ENCODE measurements at places on chromosomes 11 and 22.

- DNase-seq, result no peak
Measured at GRCh38 chr22:41974691-41975290, 5.5 kb downstream of the SEPTIN3 start.

DNA sequence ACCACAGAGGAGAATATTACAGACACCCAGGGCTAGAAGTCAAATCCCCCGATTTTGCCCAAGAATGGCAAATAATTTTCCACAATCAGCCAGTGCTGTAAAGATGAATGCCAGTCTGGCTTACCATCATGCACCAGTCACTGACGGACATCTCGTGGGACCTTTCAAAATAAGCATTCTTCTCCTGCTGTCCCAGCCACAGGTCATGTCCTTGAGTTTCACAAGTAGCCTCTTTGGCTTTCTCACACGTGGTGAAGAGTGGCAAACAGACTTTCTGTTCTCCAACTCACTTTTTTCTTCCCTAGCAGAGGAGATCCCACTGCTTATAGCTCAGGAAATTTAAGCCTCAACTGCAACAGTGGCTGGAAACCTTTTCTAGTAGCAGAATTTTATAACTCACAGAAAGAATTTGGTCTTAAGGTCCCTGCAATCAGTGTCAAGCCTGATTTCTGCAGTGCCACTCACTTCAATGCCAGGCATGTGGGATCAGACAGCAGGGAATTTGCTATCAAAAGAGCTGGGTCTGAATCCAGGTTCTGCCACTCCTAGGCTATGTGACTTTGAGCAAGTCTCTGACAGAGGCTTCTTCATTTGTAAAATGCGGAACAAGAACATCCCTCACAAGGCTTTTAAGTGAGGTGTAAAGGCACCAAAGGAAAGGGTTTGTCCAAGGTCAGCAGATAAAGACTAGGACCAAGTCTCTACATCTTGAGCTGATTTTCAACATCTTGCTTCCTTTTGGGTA lies 3.6 kb downstream of the PIK3IP1 start:
- no peak for DNase-seq

DNA sequence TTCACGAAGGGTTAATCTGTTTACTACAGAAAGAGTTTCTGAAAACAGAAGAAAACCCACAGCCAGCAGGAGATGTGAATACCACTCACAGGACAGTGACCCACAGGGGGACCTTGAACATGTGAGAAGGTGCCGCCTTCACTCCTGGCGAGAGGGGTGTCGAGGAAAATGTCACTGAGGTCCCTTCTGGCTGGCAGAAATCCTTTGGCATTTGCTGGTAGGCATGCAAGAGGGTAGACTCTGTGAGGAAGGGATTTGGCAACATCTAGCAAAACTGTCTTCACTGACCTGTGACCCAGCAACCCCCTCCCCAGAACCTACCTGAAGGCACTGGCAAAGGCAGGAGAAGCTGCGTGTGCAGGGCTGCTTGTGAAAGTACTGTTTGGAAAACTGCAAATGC lies 8.6 kb downstream of the KCNQ1 start:
- DNase-seq, result no peak

- no peak for DNase-seq
Measured at GRCh38 chr11:62466444-62466843, 47.6 kb downstream of the SCGB1A1 start.

GRCh38 chr11:17721242-17721999 lies 2.0 kb downstream of the MYOD1 start:
- peak; percentile 39 for DNase-seq

DNA sequence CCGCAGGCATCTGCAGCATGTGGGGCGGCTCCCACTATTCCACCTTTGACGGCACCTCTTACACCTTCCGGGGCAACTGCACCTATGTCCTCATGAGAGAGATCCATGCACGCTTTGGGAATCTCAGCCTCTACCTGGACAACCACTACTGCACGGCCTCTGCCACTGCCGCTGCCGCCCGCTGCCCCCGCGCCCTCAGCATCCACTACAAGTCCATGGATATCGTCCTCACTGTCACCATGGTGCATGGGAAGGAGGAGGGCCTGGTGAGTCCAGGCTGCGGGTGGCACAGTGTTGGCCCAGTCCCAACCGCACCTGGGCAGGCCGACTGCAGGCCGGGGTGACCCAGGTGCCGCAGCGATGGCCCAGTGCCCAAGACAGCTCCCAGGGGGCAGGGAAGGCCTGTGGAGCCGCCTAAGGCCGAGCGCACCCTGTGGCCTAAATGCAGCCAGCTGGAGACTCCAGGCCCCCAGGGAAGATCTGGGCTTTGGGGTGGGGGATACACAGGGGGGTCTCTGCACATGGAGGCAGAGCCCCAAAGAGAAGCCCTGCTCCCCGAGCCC lies 31.3 kb downstream of the MUC5B start:
- no peak for DNase-seq

DNA sequence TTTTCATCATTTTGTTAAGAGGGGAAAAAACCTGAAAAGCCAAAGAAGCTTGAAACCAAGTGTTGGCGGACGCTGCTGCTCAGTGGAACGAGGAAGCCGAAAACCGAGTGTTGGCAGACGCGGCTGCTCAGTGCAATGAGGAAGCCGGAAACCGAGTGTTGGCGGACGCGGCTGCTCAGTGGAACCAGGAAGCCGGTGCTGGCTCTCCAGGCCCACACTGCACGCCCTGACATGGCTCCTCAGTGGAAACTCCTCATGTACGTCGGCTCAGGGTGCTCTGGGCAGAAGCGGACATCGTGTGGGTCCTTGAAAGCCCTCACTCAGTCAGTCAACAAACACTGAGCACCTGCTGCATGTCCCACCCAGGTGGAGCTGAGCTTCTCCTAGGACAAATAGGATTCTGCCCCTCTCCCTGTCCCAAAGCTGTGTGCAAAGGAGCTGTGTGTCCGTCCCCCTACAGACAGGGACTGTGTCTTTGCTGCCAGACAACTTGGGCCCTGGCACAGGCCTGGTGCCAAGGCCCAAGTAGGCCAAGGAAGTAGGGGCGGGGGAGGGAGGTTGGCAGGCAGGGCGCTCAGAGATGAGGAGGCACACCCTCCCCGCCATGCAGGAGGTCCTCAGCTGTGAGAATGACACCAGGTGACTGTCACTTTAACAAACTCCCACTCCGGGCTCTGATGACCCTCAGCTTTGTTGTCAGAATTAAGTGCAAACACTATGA lies 37.3 kb downstream of the PHF21B start:
- no peak for DNase-seq

- no peak for DNase-seq
Measured at GRCh38 chr11:116793772-116794097, 2.1 kb upstream of the APOA5 start.

DNA sequence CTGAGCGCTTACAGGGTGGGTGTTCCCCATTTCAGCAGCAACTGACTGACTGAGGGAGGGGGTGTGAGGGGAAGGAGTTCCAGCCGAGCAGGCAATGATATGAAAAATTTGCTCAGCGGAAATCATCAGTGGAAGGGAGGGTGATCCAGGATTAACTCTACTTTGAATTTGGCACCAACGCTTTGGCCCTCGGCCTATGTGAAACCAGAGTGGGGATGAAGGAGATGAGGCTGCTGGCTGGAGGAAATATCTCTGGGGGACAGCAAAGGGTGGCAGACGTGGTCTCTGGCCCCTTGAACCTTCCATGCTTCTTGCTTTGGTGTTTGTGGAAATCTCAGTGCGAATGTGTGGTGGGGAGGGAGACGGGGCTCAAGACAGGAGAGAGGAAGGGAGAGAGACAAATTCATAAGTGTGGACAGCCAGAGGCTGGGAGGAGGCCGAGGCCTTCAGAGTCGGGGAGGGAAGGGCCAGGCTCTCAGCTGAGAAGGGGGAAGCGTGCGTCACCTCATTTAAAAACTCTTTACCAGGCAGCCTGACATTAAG lies 83.6 kb downstream of the FDX1 start:
- no peak for DNase-seq

- no peak for DNase-seq
Measured at GRCh38 chr11:65298131-65298535, 16.5 kb upstream of the CDC42EP2 start.

DNA sequence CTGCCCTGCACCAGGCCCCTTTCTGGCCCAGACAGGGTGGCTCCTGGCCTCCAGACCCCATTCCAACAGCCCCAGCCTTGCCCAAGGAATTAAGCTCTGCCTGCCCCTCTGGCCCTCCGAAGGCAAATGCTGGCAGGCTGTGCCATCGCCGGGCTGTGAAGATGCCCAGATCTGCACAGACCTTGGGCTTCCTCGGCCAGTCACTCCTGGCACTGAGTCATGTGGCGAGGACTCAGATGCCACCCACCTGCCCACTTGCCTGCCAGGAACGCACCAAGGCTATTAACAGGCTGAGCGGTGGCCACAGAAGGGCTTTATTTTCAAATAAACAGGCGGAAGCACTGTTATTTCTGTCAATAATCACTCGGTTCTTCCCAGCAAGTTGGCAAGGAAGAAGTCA lies 50.3 kb upstream of the TTLL12 start:
- no peak for DNase-seq

- no peak for DNase-seq
Measured at GRCh38 chr11:16225623-16226022, 130.7 kb downstream of the SOX6 start.

DNA sequence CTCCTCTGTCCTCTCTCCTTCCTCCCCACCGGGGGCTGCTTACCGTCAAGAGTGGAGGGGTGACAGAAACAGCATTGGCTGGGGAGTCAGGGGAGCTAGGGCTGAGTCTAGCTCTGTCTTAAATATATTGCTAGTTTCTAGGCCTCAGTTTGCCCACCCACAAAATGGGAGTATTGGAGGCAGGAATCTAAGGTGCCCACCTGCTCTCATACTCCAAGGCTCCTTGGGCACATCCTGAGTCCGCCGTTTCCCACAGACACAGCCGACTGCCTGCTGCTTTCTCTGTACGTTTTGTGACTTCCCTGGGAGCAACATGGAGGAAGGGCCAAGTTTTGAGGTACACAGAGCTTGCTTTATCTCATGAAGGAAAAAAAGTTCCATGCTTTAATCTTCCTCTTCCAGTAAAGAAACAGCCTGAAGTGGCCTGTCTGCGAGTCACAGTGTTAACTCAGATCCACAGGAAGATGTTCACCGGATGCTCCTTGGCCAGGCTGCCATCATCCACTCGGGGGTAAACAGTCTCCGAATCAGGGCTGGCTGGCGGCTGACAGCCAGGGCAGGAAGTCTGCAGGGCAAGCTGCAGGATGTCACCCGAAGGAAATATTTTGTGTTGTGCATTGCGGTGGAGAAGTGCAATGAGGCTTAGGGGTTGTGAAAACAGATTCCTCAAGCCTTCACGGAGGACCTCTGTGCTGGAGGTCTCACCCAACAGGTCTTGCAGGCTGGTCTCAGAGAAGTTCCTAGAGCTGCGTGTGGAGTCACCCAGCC lies 11.0 kb upstream of the CERK start:
- no peak for DNase-seq

GRCh38 chr11:100930185-100930778 lies 199.3 kb downstream of the PGR start:
- peak; percentile 43 for DNase-seq

DNA sequence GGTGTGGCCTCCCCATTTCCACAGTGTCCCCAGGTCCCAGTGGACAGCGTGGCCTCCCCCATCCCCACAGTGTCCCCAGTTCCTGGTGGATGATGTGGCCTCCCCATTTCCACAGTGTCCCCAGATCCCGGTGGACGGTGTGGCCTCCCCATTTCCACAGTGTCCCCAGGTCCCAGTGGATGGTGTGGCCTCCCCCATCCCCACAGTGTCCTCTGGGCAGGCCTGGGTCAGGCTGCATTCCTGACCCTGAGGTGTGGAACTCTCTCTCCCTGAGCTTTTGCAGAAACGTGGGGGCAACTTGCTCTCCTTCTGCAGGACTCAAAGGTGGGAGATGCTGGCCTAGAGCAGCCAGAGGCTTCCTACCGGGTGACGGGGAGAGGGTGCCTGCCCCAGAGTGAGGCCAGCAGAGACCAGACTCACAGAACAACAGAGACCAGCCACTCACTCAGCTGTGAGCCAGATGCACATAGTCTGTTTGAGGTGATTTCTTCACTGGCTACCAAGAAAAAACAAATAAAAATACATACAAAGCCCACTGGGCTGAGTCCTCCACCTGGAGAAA lies 85.8 kb upstream of the FGF3 start:
- no peak for DNase-seq

- DNase-seq, result peak; percentile 70
Measured at GRCh38 chr22:25419247-25420113, 145.0 kb upstream of the GRK3 start.

DNA sequence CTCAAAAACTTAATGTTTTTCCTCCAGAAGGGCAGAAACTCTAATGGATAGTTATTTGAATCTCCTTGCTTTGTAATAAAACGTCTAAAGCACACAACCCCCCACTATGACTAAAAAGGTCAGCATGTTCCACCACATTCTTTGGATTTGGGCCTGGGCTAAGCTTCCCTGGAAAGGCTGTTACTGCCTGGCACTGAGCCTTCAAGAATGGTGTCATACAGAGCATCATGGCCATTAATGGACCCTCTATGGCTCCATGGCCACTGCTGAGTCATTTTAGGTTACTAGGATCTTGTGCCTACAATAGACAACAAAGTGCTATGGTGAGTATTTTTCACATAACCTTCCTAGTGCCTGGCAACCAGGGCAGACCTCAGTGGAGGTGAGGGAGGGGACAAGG lies 242.6 kb upstream of the FAT3 start:
- DNase-seq, result no peak

DNA sequence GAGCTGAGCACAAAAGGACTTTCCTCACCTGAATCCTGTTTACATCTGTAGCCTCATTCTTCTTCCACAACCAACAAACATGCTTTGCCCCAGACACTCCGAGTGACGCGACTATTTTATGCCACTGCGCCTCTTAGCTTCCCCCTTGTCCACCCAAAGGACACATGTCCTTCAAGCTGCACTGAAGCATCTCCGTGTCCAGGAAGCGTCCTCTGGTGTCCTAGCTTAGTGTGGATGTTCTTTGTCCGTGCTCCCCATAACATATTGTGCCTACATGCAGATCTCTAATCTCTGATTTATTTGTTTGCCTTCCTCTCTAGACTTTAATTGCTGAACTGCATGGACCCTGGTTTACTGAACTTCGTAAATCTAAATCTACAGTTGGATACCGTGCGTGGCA lies 20.1 kb upstream of the CECR2 start:
- no peak for DNase-seq

GRCh38 chr11:120169981-120170698 lies 32.2 kb upstream of the TRIM29 start:
- DNase-seq, result no peak

DNA sequence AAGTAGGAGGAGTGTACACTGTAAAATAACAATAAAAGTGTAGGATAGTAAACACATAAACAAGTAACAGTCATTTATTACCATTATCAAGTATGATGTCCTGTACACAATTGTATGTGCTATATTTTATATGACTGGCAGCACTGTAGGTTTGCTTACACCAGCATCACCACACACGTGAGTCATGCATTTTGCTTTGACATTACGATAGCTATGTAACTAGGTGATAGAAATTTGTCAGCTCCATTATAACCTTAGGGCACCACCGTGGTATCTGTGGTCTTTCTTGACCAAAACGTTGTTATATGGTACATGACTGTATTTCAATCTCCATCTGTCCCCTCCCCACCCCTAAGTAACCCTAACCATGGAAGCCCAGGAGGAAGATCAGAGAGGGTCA lies 1.1 kb downstream of the DNAL4 start:
- DNase-seq, result no peak

GRCh38 chr11:102453302-102453695 lies 734 bp upstream of the TMEM123 start:
- peak; percentile 52 for DNase-seq

All from NCI-H146 (cell line).